ENCODE measurements at places on chromosomes 4 and X. TPM values are rescaled to one million over a fixed set of nuclear protein-coding genes. Genes with fewer than 3 reads are reported as not detected.

The STK32B gene
- 7.8 TPM for total RNA-seq

The GABRQ gene
- total RNA-seq = not detected

The UGT2B11 gene
- total RNA-seq = not detected

The CD99L2 gene
- total RNA-seq = 33.2 TPM

GRCh38 chrX:51798701-51799100 lies 55.5 kb downstream of the GSPT2 start:
- no peak for DNase-seq

- DNase-seq = no peak
These were observed 3.9 kb upstream of the VAMP7 start for GRCh38 chrX:155877288-155877687.

DNA sequence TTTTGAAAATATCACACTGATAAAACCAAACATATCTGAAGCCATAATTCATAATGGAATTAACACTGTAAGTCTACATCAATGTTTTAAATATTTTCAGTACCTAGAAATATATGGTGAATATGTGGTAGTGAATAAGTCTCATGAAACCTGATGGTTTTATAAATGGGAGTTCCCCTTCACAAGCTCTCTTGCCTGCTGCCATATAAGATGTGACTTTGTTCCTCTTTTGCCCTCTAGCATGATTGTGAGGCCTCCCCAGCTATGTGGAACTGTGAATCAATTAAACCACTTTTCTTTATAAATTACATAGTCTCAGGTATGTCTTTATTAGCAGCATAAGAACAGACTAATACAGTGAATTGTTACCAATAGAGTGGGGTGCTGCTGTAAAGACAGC lies 536.8 kb upstream of the GALNT7 start:
- DNase-seq = no peak

All from endothelial cell of umbilical vein (primary cell).